ENCODE measurements at places on chromosomes 12 and 14.

- no peak for DNase-seq
These were observed 24.3 kb upstream of the GLIPR1L2 start for GRCh38 chr12:75366629-75367028.

DNA sequence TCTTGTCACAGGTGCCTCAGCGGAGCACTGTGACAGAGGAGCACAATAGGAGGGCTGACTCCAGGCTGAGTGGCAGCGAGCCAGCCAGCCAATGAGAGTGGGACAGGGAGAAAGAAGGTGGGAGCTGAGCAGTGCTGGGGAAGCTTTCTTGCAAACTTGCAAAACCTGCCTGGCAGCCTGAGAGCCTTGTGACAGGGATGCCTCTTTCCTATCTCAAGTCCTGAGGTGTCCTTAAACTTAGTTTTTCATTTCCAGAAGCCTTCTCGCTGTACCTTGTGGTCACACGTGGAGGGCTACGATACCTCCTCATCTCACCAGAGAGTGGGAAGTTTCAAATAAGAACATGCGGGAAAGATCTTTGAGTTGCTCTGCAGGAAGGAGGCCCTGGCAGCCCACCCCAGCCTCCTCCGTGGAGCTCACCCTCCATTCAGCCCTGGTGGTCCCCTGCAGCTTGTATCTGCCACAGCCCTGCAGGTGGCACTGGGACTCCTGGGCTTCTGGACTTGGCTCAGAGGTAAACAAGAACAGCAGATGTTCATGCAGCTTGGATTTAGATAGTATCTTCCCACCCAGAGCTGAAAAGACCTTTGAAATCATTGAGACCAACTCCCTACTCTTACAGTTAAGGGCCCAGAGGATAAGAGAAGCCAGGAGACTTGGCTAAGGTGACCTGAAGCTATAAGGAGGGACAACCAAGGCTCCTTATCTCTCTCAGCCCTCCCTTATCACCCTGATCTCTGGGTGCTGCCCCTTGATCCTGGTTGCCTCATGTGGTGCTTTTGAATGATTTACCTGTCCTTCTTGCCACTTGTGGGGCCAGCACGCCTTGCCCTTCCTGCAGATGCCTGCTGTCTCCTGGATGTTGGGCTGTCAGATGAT lies 153.5 kb upstream of the MAX start:
- DNase-seq, result no peak

DNA sequence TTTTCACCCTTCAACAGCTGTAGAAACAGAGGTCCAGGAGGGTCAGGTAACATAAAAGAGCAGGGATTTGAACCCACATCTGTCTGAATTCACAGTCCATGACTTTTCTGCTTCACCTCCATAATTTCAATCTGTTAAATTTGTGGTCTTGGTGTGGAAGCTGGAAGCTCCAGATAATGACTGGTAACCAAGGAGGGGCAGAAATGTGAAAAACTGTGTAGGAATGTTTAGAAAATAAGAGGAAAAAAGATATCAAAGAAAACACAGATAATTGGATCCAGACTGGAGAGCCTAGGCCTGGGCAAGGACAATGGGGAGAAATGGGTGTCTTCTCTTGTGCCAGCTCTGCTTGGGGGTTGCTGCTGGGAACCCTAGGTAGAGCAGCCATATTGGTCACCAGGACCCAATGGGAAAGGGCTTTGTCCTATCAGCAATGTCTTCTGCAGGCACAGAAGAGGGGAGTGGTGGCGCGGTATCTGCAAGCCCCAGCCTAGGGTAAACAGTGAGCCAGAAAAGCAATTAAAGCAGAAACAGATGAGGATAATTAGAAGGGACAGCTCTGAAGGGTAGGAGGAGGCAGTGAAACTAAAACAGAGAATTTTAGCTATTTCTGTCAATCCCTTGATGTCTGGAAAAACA lies 54.3 kb upstream of the CCDC91 start:
- DNase-seq, result no peak

DNA sequence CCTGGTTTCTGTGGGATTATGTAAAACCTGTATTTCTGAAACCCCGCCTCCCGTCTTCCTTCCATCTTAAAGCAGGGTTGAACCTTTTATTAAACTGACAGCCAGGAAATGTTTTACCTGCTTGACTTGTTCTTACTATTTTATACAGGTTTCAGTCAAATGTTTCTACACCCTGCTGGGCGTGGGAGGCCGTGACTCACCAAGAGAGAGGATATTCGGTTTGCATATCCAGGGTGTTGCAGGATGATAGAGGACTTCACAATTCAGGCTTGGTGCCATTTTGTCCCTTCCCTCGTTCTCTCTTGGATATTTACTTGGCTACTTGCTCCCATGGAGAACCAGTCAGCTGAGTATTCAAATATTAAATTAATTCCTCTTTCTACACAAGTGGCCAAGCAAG lies 69.7 kb downstream of the ARF6 start:
- DNase-seq, result peak; percentile 61

DNA sequence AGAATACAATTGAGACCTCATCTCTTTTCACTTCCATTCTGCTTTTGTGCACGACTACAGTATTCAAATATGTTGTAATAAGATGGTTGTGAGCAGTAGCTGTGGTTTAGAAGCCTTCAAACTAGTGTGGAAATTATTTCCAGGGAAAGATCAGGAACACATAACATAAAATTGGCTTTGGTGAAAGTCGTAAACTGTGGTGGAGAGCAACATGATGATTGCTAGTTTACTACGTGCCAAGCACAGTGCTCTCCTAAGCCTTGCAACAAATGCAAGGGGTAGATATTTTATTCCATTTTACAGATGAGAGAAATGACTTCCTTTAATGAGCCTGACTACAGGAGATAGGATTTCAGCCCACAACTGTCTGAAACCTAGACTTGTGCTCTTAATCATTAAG lies 172.4 kb upstream of the LMNTD1 start:
- no peak for DNase-seq

DNA sequence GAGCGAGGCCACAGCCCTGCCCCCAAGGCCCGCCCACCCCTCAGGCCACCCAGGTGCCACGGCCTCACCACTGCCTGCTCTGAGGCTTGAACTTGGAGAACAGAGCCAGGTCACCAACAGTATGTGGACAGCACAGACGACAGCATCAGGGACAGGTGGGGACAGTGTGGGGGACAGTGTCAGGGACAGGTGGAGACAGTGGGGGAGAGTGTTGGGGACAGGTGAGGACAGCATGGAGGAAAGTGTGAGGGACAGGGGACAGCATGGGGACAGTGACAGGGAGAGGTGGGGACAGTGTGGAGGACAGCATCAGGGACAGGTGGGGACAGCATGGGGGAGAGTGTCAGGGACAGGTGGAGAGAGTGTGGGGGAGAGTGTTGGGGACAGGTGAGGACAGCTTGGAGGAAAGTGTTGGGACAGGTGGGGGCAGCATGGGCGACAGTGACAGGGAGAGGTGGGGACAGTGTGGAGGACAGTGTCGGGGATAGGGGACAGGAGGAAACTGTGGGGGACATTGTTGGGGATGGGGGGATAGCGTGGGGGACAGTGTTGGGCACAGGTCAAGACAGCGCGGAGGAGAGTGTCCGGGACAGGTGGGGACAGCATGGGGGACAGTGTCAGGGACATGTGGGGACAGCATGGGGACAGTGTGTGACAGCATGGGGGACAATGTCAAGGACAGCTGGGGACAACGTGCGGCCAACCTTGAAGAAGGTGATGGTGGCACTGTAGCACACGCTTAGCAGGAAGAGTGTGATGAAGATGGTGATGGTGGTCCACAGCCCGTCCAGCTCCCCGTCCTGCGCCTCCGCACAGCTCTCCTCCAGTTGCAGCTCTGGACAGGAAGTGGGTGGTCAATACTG lies 114.9 kb downstream of the TMEM121 start:
- no peak for DNase-seq

GRCh38 chr14:73173092-73173735 lies 36.9 kb downstream of the PSEN1 start:
- DNase-seq, result no peak

- DNase-seq, result no peak
These were observed 173.7 kb downstream of the SYT10 start for GRCh38 chr12:33265900-33266299.

- DNase-seq, result no peak
These were observed 279.9 kb downstream of the RPS29 start for GRCh38 chr14:49306152-49306751.

DNA sequence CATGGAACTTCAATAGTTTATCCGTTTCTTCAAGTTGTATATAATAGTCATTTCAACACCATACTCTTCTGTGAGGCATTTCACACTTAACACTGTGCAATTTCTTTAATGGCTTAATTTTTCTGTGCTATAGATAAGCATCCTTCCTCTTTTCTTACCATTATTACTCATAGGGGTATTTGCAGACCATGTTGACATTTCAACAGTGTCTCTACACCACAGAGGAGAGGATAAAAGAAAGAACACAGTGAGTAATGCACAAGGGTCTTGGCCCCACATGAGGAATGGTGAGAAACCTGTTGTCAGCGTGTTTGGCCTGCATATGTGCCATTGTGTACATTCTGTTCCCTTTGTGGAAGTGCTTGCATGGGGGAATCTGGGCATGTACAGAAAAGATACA lies 421.5 kb upstream of the MDGA2 start:
- no peak for DNase-seq

DNA sequence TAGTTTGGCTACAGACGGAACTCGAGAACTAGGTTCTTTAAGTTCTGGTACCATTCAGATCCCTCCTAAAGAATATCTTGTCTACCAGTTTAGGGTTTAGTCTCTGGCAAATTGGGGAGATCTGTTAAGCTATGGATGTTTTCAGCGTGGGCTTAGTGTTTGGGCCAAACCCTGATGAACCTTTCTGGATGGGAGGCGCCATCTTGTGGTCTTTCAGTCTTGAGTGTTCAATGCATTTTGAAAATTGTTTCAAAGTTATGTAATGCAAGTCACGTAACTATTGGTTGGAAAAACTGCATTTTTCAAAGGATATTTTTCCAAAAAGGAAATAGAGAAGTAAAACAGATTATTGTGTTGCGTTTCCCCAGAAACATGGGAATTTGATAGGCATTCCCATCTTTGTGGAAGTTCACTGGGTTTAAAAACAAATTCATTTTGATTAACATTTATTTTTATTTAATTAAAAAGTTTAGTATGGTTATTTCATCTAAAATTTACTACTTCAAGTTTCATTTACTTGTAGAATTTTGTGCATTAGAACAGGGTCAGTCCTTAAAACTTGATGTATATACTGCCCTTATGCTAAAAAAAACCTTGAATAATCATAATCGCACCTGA lies 169.0 kb downstream of the PRIMA1 start:
- no peak for DNase-seq

- DNase-seq, result no peak
These were observed 163.1 kb downstream of the SLC15A4 start for GRCh38 chr12:128660532-128661225.

- DNase-seq, result no peak
These were observed 361.2 kb downstream of the CCER1 start for GRCh38 chr12:90593596-90594295.

- DNase-seq, result no peak
These were observed 34.5 kb upstream of the PTGR2 start for GRCh38 chr14:73817020-73817655.

DNA sequence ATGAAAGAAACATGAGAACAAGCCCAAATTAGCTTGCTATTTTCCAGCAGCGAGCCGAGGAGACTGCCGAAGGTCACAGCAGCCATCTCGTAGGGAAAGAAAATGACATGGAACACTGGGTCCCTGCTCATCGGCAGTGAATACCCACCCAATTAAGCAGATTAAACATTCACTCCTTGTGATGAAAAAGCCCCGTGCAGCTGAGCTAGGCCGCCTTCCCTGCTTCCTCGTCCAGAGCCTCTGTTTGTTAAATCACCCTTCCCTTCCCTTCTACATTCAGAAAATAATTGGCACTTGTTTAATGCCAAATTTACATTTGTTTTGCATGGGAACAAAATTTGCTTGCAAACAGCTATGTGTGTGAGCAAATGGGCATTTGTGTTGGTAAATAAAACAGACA lies 342.5 kb downstream of the RMST start:
- DNase-seq, result no peak

DNA sequence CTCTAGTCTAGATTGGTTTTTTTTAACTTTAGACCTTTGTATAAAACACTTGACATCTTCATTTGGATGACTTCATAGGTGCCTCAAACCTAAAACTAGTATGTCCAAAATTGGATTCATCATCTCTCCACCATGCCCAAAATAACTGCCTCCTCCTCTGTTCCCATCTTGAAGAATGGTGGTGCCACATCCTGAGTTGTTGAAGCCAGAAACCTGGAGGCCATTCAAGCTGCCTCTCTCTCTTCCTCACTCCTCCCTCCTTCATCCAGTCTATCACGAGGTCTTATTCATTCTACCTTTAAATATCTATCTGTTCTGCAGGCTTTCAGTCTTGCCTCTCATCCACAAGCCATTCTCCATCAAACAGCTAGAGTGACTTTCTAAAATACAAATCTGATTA lies 26.5 kb upstream of the USP44 start:
- no peak for DNase-seq

- no peak for DNase-seq
These were observed at the start of gene LRTM2 for GRCh38 chr12:1820191-1820895. Gene LRTM2 (plus strand): TSS chr12:1820565. CDS start chr12:1828149, 7,584 bp downstream.

DNA sequence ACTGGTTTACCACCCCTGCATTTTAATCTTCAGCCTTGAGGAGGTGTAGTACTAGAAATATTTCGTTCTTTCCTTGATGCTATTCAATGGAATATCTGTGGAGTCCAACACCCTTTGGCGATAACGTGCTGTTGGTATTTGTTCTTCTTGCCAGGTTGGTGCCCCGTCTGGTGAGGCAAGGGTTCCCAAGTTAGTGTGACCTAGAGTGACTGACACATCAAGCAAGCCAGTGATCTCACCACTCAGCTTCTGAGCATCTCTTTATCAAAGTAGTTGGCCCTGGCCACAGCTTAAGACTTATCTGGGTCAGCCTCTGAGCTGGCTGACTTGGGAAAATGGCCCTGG lies 60.2 kb downstream of the PLXNC1 start:
- DNase-seq, result peak; percentile 5

DNA sequence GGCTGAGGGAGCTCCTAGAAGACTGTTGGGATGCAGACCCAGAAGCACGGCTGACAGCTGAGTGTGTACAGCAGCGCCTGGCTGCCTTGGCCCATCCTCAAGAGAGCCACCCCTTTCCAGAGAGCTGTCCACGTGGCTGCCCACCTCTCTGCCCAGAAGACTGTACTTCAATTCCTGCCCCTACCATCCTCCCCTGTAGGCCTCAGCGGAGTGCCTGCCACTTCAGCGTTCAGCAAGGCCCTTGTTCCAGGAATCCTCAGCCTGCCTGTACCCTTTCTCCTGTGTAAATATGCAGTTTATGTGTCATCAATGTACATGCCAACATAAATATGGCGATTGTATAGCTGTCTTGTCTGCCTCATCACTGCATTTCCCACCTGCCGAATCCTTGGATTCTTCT lies 7.5 kb downstream of the AMHR2 start:
- DNase-seq, result no peak

- DNase-seq, result no peak
These were observed 324 bp downstream of the CALCOCO1 start for GRCh38 chr12:53726946-53727309.

GRCh38 chr12:88388566-88389540 lies 191.4 kb downstream of the KITLG start:
- no peak for DNase-seq

DNA sequence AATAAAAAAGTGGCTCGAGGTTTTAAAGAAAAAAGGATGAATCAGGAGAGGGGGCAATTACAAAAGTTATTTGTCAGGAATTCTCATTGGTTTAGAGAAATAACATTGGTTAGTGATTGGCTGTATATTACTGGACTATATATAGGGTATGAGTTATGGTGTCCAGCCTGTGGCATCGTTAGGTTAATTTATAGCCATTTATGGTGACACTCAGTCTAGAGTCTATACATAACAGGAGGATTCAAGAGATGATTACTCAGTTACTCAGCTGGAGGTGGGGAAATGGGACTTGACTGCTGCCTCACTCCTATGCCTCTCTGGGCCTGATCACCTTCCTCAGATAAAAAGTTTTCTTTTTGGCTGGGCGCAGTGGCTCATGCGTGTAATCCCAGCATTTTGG lies 25.6 kb upstream of the NFYB start:
- DNase-seq, result no peak

Measured in stimulated activated CD4-positive, alpha-beta T cell treated with anti-CD3 and anti-CD28 coated beads, Interleukin-4, amount 100 ng/mL, for 4 hours (primary cell).